ENCODE measurements at places on chromosomes 7 and 10. TPM values are rescaled to one million over a fixed set of nuclear protein-coding genes. Genes with fewer than 3 reads are reported as not detected.

DNA sequence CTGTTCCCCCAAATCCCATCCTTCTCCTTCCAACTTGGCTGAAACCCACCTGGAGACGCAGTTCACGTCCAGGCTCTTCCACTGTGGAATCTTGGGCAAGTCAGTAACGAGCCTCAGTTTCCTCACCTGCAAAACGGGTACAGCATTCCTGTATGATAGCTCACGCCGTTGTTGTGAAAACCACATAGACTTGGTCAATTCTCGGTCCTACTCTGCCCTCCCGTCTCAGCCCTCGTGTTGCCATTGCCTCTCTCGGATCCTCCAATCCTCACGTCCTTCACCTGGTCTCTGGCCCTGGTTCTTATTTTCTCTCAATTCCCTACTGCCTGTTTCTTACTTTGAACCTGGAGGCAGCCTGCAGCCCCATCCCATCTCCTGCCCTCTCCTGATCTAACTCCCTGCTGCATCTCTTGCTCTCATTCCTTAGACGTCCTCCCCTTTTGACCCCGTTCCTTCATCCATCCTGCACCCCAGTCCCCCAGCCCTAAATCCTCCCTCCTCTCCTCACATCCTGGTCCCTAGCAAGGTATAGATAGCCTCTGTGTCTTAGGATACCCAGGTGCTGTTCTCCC, 2.0 kb upstream of the MUC12 start:
- no peak for DNase-seq

- no peak for DNase-seq
Observed at GRCh38 chr7:84069033-84069432, 125.6 kb downstream of the SEMA3A start.

GRCh38 chr10:28781296-28781695, 104.0 kb downstream of the BAMBI start:
- DNase-seq: no peak

- DNase-seq: no peak
Observed at GRCh38 chr10:117780411-117780810, 237.9 kb downstream of the EMX2 start.

DNA sequence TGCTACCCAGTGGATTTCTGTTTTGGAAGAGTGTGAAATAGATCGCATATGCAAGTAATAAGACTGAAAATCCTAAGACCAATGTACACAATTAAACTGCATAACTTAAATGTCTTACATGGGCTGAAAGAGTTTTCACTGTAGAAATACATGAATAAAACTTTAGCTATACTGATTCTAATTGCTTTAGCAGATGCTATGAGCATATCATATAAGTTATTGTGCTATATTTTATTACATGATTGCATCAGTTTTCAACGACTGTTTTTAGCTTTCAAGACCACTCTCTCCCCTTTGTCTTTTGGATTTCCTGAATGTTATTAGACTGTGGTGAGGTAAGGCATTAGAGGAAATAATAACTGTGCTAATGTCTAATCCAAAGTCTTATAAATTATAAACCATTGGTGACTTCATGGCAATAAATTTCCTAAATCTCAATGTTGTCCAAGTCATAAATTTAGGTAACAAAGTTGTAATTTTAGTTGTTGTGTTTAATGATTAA, 124.5 kb downstream of the SEMA3A start:
- DNase-seq: no peak

DNA sequence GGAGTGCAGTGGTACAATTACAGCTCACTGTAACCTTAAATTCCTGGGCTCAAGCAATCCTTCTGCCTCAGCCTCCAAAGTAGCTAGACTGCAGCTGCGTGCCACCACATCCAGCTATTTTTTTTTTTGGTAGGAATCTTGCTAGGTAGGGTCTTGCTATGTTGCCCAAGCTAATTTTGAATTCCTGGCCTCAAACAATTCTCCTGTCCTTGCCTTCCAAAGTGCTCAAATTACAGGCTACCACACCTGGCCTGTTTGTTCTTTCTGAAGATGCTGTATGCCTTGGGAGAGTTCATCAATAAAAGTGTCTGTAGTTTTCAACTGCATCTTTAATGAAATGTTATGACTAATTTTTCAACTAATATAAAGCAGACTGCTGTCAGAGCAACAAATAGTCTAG, 452 bp downstream of the SAMD9 start:
- no peak for DNase-seq

The CNPY1 gene
- 0.23 TPM for polyA plus RNA-seq

The ZNRF2 gene
- polyA plus RNA-seq: 11.4 TPM

All from muscle of arm (tissue), 14 donors.